MCF 10A (cell line): ENCODE measurements at places on chromosomes 2 and 18. TPM values are rescaled to one million over a fixed set of nuclear protein-coding genes. Genes with fewer than 3 reads are reported as not detected.

Gene VWC2L
- not detected in 2 replicates for total RNA-seq

Gene OTOS
- not detected in 2 replicates for total RNA-seq

Gene SLC35F5
- total RNA-seq, result 52.7 and 64.9 TPM in 2 replicates

Gene PROKR1
- total RNA-seq, result not detected in 2 replicates

Gene PDE11A
- not detected in 2 replicates for total RNA-seq

Gene DSC3
- 56.2 and 60.8 TPM in 2 replicates for total RNA-seq

Gene LIMS2
- total RNA-seq, result not detected in 2 replicates

Gene NCKAP5
- total RNA-seq, result not detected in 2 replicates

Gene IL37
- total RNA-seq, result not detected in 2 replicates

Gene KANSL3
- total RNA-seq, result 36.0 and 41.4 TPM in 2 replicates

Gene EVA1A
- total RNA-seq, result 7.6 and 14.4 TPM in 2 replicates

Gene CD8B
- not detected in 2 replicates for total RNA-seq

Gene RTP5
- total RNA-seq, result not detected in 2 replicates

Gene QPCT
- total RNA-seq, result not detected in 2 replicates

Gene CFC1
- not detected in 2 replicates for total RNA-seq

Gene MC5R
- not detected in 2 replicates for total RNA-seq

Gene INHBB
- total RNA-seq, result 0.10 and 0.16 TPM in 2 replicates

Gene MALL
- 0.83 and 1.8 TPM in 2 replicates for total RNA-seq

Gene ARHGEF33
- 0.07 and 0.76 TPM in 2 replicates for total RNA-seq

Gene FTCDNL1
- total RNA-seq, result 1.9 and 2.5 TPM in 2 replicates

Gene SERPINB13
- 0.49 TPM in 1 of 2 replicates, not detected in the other for total RNA-seq

Gene ATF2
- total RNA-seq, result 58.5 and 63.9 TPM in 2 replicates

Gene PID1
- total RNA-seq, result 123 and 211 TPM in 2 replicates
